ENCODE measurements at places on chromosomes 1 and 21.
A peak's percentile ranks its signal among the peaks of the same experiment; 100 is the strongest.

- no peak for DNase-seq
Measured at GRCh38 chr1:43522431-43522775, 8.3 kb upstream of the PTPRF start.

DNA sequence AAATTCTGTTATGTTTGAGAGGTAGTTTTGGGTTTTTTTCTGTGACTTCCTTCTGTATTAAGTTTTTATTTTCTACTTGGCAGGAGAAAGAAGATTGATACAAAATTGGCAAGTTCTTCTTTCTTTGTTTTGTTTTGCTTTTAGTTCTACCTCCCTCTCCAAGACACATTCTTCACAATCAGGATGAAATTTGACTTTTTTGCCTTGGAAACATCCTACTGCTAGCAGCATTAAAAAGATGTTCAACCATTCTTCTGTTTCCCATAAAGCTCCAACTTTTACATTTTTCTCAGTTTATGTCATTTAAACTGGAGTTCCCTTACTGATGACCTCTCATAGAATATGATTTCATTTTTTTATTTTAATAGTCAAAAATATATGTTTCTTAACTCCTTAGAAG is 234.8 kb downstream of the NCAM2 start:
- DNase-seq = no peak

DNA sequence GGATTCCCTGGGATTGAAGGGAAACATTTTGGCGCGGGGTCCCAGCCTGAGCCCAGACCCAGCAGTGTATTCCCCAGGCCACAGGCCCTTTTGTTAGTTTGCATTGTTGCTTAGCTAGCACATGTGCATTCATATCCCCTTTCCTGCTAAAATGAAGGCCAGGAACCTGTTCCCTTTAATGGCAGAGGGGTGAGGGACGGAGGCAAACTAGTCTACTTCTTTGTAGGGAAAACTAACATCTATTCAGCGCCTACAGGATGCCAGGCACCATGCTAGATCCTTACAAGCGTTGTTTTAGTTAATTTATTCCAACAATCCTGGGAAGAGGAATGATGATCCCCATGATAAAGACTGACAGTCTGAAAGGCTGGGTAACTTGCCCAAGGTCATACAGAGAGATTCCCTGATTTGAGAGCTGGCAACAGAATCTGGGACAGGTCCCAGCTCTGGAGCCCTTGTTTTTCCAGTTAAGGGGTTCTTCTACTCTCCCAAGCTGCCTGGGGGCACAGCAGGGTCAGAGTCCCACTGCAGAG is 595 bp upstream of the E2F2 start:
- no peak for DNase-seq

DNA sequence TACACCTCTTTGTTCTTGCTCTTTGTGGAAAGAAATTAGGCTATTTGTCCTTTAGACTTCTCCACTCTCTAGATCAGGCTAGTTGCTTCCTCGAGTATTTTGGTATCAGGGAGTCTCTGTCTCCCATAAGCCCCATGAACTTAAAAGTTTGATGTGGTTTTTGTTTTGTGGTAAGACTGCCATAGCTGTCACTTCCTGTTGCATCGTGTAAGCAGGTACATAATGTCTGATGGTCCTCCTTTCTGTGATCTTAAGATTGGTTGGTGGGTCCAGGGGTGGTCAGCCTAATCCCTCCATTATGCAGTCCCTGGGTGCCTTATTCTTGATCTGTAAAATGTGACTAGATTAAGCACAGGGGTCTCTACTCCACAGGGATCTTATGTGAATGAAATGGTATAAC is 23.1 kb downstream of the CD53 start:
- no peak for DNase-seq

DNA sequence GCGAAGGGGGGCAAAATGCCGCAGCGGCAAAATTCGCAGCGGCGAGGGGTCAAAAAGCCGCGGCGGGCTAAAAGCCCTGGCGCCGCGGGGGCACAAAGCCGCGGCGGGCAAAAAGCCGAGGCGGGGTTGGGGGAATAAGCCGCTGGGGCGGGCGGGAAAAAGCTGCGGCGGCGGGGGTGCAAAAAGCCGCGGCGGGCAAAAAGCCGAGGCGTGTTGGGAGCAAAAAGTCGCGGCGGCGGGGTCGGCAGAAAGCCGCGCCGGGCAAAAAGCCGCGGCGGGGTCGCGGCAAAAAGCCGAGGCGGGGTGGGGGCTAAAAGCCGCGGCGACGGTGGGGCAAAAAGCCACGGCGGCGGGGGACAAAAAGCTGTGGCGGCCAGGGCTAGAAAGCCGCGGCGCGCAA is 3902.5 kb downstream of the SRGAP2C start:
- DNase-seq = no peak

- peak; percentile 52 for DNase-seq
Measured at GRCh38 chr1:221335161-221336101, 406.5 kb downstream of the DUSP10 start.
